ENCODE measurements at places on chromosomes 12 and 14.
A peak's percentile ranks its signal among the peaks of the same experiment; 100 is the strongest.

DNA sequence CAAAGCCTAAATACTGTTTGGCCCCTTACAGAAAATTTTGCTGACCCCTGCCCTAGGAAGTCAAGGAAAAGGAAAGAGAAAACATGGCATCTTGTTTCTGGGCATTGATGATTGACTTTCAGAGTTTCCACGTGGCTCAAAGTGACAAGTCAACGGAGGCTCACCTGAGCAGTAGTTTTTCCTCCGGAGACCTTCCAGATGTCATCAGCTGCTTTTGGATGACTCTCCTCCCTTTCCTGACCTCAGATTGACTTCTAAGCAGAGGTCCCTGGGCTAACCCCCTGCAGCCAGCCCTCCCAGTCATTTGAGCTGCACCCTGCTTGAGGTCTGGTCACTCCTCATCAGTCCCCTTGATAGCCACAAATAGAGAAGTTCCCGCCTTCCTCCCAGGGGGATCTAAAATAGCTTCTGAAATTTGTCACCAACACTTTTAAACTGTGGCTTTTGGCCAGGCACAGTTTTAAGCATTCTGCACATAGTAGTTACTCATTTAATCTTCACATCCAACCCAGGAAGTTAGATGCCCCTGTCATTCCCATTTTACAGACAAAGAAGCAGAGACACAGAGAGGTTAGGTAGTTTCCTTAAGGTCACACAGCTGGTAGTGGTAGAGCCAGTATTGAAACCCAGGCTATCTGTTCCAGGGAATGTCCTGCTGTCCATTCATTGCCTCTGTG, 143.4 kb downstream of the CHST11 start:
- DNase-seq, result no peak

DNA sequence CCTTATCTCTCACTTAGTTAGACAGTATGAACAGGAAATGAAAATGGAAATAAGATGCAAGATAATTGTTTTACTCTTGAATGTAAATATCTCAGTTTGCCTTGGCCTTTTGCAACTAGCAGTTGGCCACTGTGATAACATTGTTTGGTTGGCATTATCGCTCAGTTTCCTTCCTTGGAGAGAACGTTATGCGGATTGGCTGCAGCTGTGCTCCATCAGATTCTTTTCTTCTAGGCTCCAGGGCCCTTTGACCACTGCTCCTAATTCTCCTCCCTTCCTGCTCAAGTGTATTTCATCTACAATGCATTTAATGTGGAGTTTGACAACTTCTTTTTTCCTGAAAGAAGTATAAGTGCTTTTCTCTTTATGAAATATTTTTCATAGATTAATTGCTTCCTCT, 284.2 kb downstream of the ADAMTS20 start:
- no peak for DNase-seq

- no peak for DNase-seq
Measured at GRCh38 chr14:99554757-99555531, 49.1 kb downstream of the CCDC85C start.

DNA sequence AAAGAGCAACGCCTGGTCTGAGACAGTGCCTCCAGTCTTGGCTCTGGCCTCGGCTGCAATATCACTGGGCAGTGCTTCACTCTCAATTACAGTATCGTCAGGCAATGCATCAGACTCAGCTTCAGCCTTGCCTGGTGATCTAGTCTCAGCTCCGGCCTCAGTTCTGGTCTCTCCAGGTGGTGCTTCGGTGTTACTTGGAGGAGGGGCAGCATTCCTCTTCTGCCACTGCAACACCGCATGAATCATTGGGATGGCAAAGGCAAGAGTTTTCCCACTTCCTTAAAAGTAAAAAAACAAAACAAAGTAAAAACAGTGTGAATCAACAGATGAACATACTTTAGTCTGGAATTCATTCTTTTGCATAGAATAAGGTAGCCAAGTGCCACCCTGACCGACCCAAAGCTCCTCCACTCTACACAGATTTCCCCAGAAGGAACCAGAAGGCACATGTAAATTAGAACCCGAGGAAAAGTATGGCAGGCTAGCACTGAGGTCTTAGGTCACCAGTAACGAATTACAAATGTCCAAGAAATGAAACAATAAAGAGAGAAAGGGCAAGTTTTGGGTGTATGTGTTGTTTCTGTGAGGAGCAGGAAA, 18.6 kb downstream of the DDX24 start:
- peak; percentile 55 for DNase-seq

DNA sequence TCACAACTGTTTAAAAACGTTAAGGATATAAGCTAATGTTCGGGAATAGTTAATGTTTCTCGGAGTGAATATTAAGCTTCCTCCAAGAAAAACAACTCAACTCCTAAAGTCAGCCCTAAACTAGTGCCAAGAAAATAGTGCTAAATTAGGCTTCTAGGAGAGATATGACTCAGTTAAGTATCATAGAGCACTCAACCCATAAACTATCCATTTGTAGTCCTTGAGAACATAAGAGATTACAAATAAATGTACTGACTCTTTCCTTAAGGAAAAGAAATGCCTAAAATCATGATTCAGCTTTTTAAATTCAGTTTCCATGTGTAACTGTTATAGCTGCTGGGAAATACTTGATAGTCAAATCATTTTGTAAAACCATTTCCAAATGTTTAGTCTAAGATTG, 117.1 kb downstream of the HMGA2 start:
- peak; percentile 97 for DNase-seq

DNA sequence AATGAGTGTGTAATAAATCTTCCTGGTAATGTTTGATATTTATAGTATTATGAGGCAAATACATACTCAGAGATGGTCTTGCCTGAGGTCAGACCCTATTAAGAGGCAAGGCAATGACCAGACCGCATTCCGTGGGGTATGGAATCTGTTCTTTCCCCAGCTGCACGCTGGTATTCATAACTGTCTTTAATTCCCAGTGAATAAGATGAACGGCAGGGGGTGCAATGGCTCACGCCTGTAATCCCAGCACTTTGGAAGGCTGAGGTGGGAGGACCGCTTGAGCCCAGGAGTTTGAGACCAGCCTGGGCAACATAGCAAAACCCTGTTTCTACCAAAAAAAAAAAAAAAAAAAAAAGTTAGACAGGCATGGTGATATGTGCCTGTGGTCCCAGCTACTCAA, 44.6 kb downstream of the ERO1A start:
- DNase-seq, result peak; percentile 2

- no peak for DNase-seq
Measured at GRCh38 chr12:105581420-105581819, 250.9 kb downstream of the C12orf75 start.

DNA sequence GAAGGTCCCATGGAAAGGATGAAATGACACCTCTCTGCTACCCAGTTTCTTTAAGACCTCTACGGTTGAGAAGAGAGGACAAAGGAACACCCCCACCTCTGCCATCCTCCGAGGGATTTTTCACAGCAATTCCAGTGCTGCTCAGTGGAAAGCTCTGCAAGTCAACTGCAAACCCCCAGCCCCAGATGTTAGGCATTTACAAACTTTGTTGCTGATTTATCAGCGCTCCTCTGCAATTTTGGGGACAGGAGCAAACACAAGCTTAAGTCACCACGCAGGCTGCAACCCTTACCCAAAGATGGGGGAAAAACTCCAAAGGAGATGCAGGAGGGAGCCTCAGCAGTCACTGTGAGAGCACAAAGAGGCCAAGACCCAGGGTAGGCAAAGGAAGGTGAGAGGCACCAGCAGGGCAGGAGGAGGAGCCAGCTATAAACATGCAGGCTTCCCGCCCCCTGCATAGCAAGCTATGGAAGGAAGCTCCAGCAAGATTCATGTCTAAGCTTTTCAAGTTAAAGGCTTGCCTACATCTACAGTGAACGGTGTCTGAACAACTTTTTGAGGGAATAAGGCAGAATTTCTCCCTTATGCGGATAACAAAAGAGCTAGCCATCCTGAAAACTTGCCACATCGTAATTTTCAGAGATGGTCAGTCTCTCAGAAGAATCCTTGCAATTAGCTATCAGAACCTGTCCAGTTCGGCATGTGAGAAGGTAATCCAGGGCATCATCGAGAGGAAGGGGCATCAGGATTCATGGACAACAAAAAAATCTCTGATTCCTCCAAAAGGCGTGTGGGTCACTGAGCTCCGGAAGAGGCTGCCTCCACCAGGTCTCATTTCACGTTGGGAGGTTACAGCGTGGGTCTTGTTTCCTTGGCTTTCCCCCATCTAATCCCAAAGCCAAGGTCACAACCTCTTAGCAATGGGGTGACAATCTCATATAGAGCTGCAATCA, 3.9 kb downstream of the CTDSP2 start:
- no peak for DNase-seq

GRCh38 chr14:102320671-102321455, 1.3 kb downstream of the ZNF839 start:
- no peak for DNase-seq

GRCh38 chr12:53232646-53233461, 845 bp upstream of the RARG start:
- peak; percentile 21 for DNase-seq

DNA sequence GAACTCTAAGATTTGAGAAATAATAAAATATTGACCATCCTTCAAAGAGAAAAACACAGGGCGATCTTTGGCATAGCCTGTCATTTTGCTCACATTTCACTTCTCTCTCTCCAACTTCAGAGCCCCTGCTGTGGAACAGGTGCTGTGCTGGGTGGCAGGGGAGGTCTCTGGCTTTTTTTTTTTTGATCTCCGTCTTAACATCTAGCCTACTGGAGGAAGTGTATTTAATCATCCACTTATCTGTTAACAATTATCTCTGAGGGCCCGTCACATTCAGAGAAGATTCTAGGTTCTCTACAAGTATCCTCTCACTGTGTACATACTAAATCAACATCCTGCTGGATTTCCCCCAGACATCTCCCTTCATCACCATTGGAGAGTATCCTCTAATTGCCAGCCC, 34.1 kb downstream of the CHST11 start:
- DNase-seq, result no peak

GRCh38 chr12:54227376-54227775, 38.6 kb upstream of the SMUG1 start:
- DNase-seq, result no peak

GRCh38 chr14:91649930-91650329, 82.0 kb downstream of the CATSPERB start:
- DNase-seq, result peak; percentile 71

DNA sequence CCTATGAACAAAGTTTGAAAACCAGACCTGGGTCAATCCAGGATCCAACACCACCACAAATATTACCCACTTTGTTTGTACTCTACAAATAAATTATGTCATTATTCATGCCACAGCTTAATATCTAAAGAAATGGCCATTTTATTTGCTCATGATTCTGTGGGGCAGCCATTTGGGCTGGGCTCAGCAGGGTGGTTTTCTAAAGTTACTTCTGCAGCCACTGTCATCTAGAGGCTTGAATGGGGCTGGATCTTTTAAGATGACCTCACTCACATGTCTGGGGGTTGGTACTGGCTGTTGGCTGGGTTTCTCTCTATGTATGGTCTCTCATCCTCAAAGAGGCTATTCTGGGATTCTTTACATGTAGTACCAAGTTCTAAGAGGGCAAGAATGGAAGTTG, 96.2 kb downstream of the VCPKMT start:
- no peak for DNase-seq

DNA sequence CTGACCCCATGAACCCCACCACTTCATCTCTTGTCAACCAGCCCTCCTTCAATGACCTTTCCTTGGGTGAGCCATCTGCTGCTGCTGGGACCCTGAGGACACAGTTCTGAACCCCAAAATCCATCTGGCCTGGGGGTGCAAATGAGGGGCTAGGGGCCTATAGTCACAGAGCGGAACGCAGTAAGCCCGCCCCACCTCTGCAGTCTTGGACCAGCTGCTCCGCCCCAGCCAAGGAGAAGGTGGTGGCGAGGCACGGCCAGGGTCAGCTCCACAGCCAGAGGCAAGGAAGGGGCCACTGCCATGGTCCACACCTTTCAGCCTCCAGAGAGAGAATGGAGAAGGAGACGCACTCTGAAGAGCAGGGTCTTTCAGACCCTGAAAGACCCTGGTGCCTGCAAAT, 5.1 kb downstream of the TMEM179 start:
- DNase-seq, result no peak

- DNase-seq, result no peak
Measured at GRCh38 chr12:54983536-54984101, 943 bp downstream of the TESPA1 start.

GRCh38 chr12:124481772-124482566, 85.4 kb downstream of the NCOR2 start:
- DNase-seq, result no peak

DNA sequence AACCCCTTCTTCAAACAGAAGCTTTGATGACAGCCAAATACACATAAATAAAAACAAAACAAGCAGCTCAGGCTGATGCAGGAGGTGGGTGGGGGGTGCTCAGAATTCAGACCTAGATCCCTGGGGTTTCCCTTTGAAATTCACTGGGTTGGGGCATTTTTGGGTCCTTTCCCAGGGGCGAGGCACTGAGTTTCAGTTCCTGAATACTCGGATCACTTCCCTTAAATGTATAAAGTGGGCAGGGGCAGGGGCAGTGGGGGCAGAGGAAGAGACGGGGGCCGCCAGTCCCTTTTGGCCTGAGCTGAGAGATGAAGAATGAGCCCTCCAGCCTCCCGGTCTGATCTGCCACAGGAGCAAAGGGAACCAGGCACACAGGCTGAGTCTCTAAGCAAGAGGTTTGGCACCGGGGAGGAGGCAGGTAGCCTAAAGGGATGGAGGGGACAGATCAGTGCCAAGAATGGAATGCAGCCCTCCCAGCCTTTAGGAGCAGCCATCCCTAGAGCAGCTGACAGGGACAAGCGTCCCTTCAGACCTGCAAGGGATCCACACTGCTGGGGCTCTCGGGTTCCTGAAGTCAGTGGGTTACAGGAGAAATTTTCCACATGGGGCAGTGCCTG, 20.3 kb downstream of the KDM2B start:
- DNase-seq, result no peak

- DNase-seq, result peak; percentile 72
Measured at GRCh38 chr12:132771126-132771838, 9.7 kb upstream of the ANKLE2 start.

GRCh38 chr14:59336098-59336497, 129.1 kb downstream of the GPR135 start:
- no peak for DNase-seq

DNA sequence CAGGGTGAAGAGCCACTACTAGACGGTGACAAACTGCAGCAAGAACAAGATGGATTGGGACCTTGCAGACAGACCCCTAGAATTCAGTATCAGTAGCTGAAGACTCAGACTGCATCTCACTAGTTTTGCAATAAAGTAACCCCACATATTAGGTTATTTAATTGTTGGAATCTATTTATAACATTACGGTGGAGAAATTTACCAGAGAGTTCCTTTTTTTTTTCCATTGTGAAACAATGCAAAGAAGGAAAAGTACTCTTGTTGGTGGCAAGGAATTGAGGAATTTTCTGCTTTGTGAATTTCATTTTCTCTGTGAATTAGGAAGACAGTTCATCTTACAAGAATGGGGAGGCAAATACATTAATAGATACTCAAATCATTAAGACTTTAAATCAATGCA, 185.7 kb upstream of the PPFIA2 start:
- no peak for DNase-seq

GRCh38 chr12:128240745-128241144, 26.2 kb upstream of the TMEM132C start:
- DNase-seq, result no peak

GRCh38 chr12:19909418-19909817, 458.9 kb upstream of the PDE3A start:
- no peak for DNase-seq
